ENCODE measurements at places on chromosomes 3 and 15. TPM values are rescaled to one million over a fixed set of nuclear protein-coding genes. Genes with fewer than 3 reads are reported as not detected.

- H3K4me3 ChIP-seq: no peak overlapping the region
- H3K4me1 ChIP-seq: no peaks in the 10 kb centered on the region
- no peaks in the 10 kb centered on the region for H3K36me3 ChIP-seq
These were observed 17.2 kb upstream of the B4GALT4 start for GRCh38 chr3:119257654-119258410.

The TMC3 gene
- not detected for total RNA-seq

DNA sequence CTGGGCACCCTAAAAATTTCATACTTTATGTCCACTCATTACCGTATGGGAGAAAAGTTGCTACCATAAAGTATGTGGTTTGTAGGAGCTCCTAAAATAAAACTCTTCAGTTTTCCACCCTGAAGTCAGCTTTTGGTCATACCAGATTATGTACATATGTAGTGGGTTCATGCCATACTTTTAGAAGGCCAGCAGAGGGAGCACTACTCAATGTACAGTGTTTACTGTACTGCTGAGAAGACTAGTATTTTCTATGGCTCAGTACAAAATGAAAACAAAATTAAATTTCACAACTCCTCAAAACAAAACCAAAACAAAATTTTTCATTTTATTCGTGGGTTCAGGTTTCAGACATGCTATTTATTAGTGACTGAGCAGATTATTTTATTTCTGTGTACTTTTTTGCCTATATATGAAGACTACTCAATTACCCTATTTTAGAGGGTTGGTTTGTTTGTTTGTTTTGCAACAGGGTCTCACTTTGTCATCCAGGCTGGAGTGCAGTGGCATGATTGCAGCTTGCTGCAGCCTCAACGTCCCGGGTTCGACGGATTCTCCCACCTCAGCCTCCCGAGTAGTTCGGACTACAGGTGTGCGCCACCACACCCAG is 24.3 kb downstream of the NXPE3 start:
- no peaks in the 10 kb centered on the region for H3K36me3 ChIP-seq
- no peak for DNase-seq
- no peak overlapping the region for H3K27ac ChIP-seq
- no peak overlapping the region for H3K4me3 ChIP-seq
- no peaks in the 10 kb centered on the region for H3K4me1 ChIP-seq

The ZNF860 gene
- 1.8 TPM for total RNA-seq

GRCh38 chr3:81465510-81466200 is 295.8 kb downstream of the GBE1 start:
- no peak overlapping the region for H3K4me3 ChIP-seq
- H3K27me3 ChIP-seq: no peaks in the 10 kb centered on the region
- DNase-seq: no peak
- no peak overlapping the region for H3K27ac ChIP-seq

DNA sequence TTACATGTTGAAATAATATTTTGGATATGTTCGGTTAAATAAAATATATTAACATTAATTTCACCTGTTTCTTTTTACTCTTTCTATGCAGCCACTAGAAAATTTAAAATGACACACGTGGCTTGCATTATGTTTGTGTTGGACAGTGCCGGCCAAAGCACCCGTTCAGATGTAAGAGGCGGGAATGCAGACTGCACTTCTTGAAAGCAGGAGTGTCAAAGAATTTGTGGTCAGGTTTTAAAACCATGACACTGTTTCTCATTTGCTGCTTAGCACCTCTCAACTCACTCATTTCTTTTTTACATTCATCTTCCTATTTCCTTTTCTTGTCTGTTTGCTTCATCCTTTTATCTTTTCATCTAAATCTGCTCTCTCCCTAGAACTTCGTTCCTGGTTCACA is 35.3 kb upstream of the MINAR1 start:
- H3K4me1 ChIP-seq: peaks cover 7% of the 10 kb centered on the region
- no peak overlapping the region for H3K4me3 ChIP-seq
- DNase-seq: no peak
- H3K36me3 ChIP-seq: no peaks in the 10 kb centered on the region

GRCh38 chr3:151166161-151166560 is 36.9 kb downstream of the GPR171 start:
- H3K4me3 ChIP-seq: no peak overlapping the region
- no peak overlapping the region for H3K27ac ChIP-seq
- no peaks in the 10 kb centered on the region for H3K36me3 ChIP-seq
- DNase-seq: no peak
- H3K27me3 ChIP-seq: no peaks in the 10 kb centered on the region

GRCh38 chr3:100737334-100737733 is 28.0 kb downstream of the TFG start:
- no peak overlapping the region for H3K4me3 ChIP-seq
- H3K27me3 ChIP-seq: no peaks in the 10 kb centered on the region
- no peak for DNase-seq
- peaks cover 5% of the 10 kb centered on the region for H3K36me3 ChIP-seq

DNA sequence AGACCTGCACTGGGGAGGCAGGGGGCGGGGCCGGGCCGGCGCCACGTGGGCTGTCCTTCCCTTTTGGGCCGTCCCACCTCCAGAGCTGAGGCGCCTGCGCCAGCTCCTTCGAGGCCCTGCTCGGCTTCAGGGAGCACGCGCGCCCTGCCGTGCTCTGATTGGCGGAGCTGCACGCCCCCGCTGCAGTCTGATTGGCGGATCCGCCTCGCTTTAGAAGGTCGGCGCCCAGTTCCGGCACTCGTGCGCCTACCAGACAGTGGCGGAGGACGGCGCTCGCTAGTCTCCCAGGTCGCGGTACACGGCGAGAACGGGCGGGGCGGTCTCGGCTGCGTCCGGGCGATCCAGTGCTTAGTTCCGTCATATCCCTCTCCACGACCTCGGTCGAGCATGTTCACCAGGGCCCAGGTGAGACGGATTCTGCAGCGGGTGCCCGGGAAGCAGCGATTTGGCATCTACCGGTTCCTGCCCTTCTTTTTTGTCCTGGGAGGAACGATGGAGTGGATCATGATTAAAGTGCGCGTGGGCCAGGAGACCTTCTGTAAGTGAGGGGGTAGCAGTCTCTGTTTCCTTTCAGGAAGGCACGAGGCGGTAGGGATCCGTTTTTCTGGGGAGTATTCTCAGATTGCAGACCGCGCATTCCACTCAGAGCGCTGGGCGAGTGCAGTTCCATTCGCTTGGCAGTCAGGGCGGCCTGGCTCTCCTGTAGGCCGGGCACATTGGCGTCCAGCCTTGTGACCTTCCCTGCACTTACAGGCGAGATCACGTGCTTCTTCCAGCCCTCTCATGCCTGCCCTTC is at the start of gene UQCC5:
Gene UQCC5 (plus strand): TSS at position 237 of the 796 bp plus-strand sequence. CDS start 151 bp downstream, at position 388.
- no peaks in the 10 kb centered on the region for H3K27me3 ChIP-seq
- peak within 1 kb of the TSS; percentile 44 for H3K4me3 ChIP-seq
- peak within 1 kb of the TSS; percentile 23 for H3K27ac ChIP-seq
- DNase-seq: peak; percentile 99
- no peaks in the 10 kb centered on the region for H3K4me1 ChIP-seq

DNA sequence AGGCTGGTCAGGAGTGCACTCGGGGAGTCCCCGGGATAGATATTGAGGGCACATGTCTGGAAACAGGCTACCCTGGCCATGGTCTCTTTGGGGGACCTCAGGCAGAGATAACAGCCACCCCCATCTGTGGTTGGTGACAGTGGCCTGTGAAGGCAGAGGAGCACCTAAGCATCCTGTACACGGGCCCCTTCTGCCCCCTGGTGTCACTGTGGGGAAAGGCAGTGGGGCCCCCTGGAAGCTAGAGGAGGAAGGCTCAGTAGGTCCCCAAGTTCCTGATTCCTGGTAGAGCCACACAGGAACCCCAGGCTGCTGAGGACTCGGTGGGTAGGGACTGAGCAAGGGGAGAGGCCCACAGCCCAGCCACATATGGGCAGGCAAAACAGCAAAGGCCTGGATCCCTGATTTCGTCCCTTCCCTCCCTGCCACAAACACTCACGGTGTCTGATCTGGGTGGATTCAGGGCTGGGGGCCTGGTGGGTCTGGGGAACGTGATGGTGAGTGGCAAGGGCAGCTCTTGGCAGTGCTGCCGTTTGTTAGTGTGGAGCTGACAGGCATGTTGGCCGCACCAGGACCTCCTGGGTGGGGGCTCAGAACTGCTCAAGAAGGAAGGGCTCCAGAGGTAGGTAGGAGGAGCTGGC is 14.1 kb upstream of the CXCR6 start:
- no peaks in the 10 kb centered on the region for H3K4me1 ChIP-seq
- peaks cover 17% of the 10 kb centered on the region for H3K36me3 ChIP-seq
- DNase-seq: no peak

DNA sequence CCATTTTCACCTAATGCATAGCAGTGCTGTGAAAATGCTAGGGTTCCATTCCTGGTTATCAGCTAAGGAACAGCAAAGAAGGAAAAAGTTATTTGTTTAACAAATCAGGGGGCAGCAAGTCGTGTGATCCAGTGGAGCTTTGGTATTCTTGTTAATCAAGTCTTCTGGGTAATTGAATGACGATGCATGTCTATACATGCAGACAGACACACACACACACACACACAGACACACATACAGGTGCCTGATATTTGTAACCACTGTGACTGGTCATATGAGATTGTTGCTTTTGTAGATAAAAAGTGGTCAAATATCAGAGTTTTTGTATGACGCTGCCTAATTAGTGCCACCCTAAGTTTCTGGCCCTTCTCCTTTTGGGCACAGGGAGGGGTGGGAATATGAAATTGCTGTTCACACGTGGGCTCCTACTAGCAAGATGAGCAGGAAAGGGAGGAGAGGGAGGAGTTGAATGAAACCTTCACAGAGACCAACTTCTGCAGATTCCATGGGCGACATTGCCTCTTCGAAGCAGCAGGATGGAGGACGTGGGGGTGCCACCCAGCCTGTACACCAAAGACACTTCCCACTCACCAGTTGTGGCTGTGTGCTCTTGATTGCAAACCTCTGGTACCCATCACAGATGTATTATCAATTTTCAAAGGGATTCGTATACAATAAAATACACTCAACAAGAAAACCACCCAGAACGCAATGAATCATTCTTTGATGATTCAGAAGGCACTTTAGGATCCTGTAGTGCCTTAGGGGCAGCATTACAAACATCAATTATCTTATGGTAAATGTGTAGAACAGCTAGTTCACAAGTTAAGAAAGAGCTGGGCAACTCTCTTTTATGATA is 281.9 kb upstream of the ICE2 start:
- no peak overlapping the region for H3K27ac ChIP-seq
- no peak overlapping the region for H3K4me3 ChIP-seq
- no peaks in the 10 kb centered on the region for H3K27me3 ChIP-seq
- DNase-seq: no peak

DNA sequence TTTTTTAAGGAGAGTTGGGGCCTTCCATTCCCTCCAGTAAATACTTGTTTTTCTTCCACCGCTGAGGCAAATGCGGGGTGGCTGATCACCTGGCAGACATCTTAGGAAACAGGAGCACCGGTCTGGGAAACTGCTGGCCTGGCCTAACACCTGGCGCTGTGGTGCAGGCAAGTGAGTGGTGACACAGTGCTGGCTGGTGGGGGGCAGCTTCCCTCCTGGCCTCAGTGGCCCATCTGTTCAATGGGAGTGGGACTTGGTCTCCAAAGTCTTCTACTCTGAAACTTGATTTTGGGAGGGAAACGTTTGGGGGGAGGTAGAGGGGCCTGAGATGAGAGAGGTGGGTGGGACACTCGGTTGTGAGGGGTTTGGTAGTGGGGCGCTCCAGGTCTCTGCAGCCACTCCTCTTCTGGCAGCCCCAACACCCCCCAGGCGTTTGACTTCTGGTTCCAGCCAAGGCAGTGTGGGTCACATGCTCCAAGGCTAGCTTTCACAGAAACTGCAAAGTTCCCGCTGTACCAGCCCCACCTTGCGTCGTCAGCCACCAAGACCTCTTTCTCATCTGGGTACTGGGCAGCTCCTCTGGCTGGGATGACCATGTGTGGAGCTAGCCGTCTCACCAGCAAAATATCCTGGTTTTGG is 4.7 kb downstream of the GHRL start:
- peak; percentile 30 for DNase-seq
- no peaks in the 10 kb centered on the region for H3K36me3 ChIP-seq
- no peaks in the 10 kb centered on the region for H3K4me1 ChIP-seq
- H3K27ac ChIP-seq: no peak overlapping the region

- no peak overlapping the region for H3K4me3 ChIP-seq
- no peaks in the 10 kb centered on the region for H3K27me3 ChIP-seq
- no peak for DNase-seq
- no peaks in the 10 kb centered on the region for H3K36me3 ChIP-seq
- no peaks in the 10 kb centered on the region for H3K4me1 ChIP-seq
These were observed 462.1 kb downstream of the MFSD1 start for GRCh38 chr3:159263750-159264553.

- no peaks in the 10 kb centered on the region for H3K4me1 ChIP-seq
- H3K27me3 ChIP-seq: no peaks in the 10 kb centered on the region
- no peak overlapping the region for H3K27ac ChIP-seq
- no peaks in the 10 kb centered on the region for H3K36me3 ChIP-seq
- H3K4me3 ChIP-seq: no peak overlapping the region
- DNase-seq: no peak
These were observed 1.1 kb upstream of the CEMIP start for GRCh38 chr15:80777826-80778620.

GRCh38 chr3:88984832-88985231 is 122.6 kb upstream of the EPHA3 start:
- H3K4me3 ChIP-seq: no peak overlapping the region
- DNase-seq: no peak
- no peaks in the 10 kb centered on the region for H3K27me3 ChIP-seq
- H3K27ac ChIP-seq: no peak overlapping the region
- H3K4me1 ChIP-seq: peaks cover 5% of the 10 kb centered on the region
- H3K36me3 ChIP-seq: no peaks in the 10 kb centered on the region

The SLC9C1 gene
- total RNA-seq: 0.29 TPM

GRCh38 chr3:111610612-111611054 is 15.5 kb upstream of the ZBED2 start:
- H3K27ac ChIP-seq: no peak overlapping the region
- no peaks in the 10 kb centered on the region for H3K27me3 ChIP-seq
- H3K4me3 ChIP-seq: no peak overlapping the region
- DNase-seq: no peak
- H3K36me3 ChIP-seq: no peaks in the 10 kb centered on the region

The PLA2G4E gene
- total RNA-seq: not detected

DNA sequence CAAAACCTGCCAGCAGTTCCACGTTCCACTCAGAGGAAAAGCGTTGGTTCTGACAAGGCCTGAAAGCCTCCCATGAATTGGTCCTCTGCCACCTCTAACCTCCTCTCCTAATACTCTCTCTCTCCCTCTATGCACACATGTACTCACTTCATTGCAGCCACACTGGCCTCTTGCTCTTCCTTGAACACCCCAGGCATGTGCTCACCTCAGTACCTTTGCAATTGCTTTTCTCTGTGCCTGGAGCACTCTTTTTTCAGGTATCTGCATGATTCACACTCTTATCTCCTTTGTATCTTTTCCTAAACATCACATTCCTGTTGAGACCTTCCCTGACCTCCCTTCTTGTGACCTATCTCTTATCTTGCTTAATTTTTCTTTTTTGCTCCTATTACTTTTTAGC is 178.2 kb upstream of the FEZF2 start:
- H3K4me3 ChIP-seq: no peak overlapping the region
- no peak overlapping the region for H3K27ac ChIP-seq
- no peaks in the 10 kb centered on the region for H3K4me1 ChIP-seq
- H3K27me3 ChIP-seq: no peaks in the 10 kb centered on the region
- H3K36me3 ChIP-seq: no peaks in the 10 kb centered on the region

Data from aorta (tissue), 5 donors.